Fibroblast of the aortic adventitia (primary cell): ENCODE measurements at places on chromosomes 4 and X.
A peak's percentile ranks its signal among the peaks of the same experiment; 100 is the strongest.

DNA sequence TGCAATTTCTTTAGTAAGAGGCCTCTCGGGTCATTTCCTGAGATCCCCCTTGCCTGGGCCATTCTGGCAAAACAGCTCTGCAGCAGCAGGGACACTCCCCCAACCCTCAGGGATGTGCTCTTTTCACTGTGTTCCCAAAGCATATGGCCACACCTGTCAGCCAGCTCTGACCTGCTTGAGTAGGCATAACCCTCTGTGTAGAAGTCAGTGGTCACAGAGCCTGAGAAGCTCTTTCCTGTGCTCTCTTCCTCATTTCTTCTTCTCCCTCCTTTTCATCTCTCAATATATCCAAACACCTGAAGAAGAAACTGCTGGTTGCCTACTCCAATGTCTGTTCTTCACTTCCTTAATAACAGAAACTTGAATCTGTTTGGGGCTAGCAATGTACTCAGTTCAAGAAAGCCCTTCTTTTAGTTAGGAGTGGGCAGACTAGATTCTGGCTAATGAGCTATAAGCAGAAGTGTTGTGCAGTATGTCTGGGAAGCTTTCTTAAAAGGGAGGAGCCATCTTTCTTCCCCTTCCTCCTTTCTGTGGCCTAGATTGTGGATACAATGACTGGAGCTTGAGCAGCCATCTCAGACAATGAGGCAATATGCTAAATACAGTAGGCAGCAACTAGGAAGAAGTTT is 73.3 kb downstream of the PRPS1 start:
- no peak for DNase-seq

DNA sequence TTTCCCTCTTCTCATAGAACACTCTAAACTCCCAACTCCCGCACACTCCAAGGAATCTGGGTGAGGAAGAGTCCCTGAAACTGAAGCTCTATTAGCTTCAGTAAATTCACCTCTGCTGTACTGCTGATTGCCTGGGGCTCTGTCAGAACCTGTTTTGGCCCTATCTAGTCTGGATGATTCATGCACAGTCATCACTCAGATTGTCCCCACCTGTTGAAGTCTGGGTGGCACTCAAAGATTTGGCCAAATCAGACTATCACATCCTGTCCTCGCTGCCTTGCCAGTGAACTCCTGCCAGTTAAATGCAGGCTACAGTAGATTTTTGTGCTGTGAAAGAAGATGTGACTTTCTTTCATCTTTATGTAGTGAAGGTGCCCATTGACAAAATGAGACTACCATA is 63.5 kb upstream of the EMCN start:
- peak; percentile 28 for DNase-seq

DNA sequence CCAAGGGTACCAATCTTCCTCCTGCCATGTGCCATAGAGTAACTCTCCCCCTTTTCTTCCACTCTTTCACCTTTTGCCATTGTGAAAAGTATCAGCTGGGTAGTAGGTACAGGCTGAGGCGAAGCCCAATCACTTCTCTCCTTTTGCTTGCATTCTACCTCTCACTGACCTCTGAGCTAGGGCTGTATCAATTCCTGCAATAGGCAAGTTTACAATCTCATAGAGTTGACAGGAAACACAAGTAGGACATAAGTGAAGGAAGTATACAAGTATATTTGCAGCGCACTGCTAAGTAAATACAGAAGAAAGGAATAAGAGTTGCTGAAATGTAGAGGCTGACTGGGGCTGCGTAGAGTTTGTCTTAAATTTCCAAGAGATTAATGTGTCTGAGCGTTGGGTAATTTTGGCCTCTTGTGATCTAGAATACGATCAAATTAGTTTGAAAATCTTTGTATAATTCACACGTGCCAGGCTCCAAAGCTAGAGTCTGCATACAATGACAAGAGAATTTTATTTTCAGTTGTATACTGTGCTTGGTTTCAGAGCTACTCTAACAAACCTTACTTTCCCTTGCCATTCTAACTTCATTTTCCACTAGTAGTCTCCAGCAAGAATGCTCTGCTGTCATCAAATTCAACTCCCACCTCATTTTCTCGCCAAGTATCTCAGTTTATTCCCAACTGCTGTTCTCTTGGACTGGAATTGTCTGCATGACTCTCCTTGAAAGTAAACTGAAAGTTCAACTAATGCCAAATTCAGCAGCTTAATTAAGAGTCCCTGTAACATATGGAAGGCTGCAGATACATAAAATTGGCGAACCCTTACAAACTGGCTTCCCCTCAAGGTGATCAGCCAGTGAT is 90.3 kb downstream of the ATP11C start:
- DNase-seq = no peak

GRCh38 chr4:128322311-128322710 is 34.7 kb upstream of the PGRMC2 start:
- DNase-seq = no peak

DNA sequence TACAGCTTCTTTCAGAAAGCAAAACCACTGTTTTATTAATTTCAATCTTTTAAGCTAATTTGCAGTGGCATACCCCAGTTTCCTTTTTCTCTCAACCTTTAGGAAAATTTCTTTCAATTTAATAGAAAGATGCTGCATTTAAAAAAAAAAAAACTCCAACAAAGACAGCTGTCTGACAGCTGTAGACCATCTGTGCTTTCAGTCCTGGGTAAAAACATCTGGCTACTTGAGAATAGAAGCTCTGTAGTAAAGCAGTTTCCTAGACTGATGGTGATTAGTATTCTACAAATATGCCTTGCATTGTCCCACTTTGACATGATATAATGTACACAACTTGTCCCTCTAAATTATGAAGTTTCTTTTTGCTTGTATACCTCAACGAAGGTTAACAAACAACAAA is 197.8 kb downstream of the EDA start:
- DNase-seq = no peak

- no peak for DNase-seq
Observed at GRCh38 chrX:56233682-56234081, 1.5 kb downstream of the KLF8 start.

- peak; percentile 86 for DNase-seq
Observed at GRCh38 chr4:85084371-85085094, 118.0 kb upstream of the WDFY3 start.

DNA sequence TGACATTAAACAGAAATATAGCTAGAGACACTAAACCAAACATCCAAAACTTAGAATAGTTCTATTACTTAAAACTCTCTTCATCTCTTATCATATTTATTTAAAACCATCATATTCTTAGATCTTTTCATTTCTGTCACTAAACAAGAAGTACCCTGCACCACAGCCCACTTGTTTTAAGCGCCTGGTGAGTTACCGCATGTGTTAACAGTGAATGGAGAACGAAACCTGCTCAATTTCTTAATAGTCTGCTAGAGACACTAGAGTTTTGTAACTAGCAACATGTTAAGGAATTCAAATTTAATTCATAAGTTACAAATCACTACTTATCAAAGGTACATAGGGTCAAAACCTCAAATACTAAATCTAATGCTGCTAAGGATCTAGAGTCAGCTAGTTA is 111.5 kb downstream of the FBXW7 start:
- no peak for DNase-seq

GRCh38 chr4:7207628-7208231 is 15.4 kb downstream of the SORCS2 start:
- DNase-seq = peak; percentile 69

GRCh38 chr4:127469542-127469941 is 163.2 kb upstream of the INTU start:
- no peak for DNase-seq

- no peak for DNase-seq
Observed at GRCh38 chr4:148164557-148164956, 277.7 kb downstream of the NR3C2 start.

DNA sequence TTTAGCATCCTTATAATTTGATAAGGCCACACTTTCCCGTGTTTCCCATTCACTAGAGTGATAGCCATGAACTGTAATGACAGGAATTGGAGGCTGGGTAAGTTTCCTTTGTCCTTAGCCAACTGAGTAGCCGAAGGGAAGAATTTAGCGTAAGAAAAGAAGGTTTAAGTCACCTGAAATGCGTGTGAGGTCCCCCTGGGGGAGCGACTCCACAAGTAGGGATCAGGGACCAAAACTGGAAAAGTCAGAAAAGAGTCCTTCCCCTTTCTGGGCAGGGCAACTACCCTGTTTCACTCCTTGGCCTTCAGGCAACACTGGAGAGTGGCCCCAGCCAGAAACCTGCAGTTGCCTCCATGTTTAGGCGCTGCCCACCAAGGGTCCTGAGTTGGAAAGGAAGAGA is 81.6 kb upstream of the MED14 start:
- DNase-seq = no peak

DNA sequence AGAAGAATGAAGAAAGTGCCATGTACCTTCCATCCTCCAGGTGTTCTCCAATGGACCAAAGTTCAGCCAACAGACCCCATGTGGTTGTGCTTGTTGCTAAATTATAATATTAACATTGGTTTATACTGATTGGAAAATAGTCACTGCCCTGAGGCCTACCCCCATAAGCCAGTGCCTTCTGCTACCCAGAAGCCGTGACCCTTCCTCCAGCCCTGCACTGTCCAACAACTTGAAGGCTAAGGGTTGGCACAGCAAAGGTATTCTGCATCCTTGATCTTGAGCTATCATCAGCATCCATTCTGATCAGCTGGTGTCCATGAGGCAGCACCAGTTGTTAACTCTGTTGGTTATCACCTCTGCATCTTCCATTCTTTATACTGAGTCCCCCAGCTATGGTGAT is 66.2 kb upstream of the BMPR1B start:
- no peak for DNase-seq

- peak; percentile 81 for DNase-seq
Observed at GRCh38 chr4:5710961-5711478, at the start of gene EVC. EVC (plus strand) TSS chr4:5711201; CDS start chr4:5711381, 180 bp downstream.

GRCh38 chr4:113349430-113349829 is 300.0 kb downstream of the ANK2 start:
- DNase-seq = no peak

- DNase-seq = no peak
Observed at GRCh38 chrX:115949900-115950822, 220.4 kb upstream of the AGTR2 start.

DNA sequence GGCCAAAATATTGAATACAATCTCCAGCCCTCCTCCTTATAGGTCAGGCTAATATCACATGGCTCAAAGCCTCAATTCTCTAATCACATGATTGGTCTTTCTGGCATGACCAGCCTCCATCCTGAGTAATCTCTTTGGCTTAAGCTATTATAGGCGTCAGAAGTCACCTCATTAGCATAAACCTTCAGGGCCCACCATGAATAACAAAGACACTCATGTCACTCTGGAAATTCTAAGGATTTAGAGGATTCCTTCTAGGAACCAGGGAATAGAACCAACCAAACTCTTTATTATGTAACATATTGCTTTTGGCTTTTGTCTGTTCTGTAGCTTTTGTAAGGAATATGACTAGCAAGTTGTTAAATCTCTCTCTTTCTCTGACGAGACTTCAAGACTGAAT is 109.2 kb upstream of the IGFBP7 start:
- DNase-seq = no peak

DNA sequence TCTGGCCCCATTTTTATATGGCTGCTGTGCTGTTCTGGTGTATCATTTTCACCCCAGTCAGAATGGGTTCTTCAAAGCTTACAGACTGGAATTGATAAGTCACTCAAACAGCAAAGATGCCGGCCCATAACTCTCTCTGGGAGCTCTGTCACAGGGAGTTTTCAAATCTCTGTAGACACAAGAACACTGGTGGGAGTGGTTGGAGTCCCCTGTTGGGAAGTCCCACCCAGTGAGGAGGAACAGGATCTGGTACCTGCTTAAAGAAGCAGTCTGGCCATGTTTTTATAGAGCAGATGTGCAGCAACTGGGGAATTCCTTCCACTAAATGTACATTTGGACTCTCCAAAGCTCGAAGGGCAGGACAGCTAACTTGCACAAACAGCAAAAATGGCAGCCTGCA is 69.3 kb upstream of the UGT2B7 start:
- no peak for DNase-seq

GRCh38 chr4:743463-744211 is 38.0 kb downstream of the PCGF3 start:
- DNase-seq = peak; percentile 14

GRCh38 chr4:13611283-13611842 is 16.2 kb downstream of the BOD1L1 start:
- peak; percentile 64 for DNase-seq

DNA sequence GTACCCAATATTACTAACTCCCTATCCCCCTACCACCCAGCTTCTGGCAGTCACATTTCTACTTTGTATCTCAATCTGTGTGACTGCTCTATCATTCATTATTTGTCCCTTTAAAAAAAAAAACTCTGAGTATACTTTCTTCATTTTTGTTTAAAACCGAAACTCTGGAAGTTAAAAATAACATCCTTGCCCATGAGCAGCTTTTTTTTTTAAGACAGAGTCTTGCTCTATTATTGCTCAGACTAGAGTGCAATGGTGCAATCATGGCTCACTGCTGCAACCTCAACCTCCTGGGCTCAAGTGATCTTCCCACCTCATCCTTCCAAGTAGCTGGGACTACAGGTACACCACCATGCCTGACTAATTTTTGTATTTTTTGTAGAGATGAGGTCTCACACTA is 15.8 kb downstream of the UBE2K start:
- peak; percentile 87 for DNase-seq

GRCh38 chr4:75235359-75235951 is 278.7 kb downstream of the RCHY1 start:
- DNase-seq = no peak

DNA sequence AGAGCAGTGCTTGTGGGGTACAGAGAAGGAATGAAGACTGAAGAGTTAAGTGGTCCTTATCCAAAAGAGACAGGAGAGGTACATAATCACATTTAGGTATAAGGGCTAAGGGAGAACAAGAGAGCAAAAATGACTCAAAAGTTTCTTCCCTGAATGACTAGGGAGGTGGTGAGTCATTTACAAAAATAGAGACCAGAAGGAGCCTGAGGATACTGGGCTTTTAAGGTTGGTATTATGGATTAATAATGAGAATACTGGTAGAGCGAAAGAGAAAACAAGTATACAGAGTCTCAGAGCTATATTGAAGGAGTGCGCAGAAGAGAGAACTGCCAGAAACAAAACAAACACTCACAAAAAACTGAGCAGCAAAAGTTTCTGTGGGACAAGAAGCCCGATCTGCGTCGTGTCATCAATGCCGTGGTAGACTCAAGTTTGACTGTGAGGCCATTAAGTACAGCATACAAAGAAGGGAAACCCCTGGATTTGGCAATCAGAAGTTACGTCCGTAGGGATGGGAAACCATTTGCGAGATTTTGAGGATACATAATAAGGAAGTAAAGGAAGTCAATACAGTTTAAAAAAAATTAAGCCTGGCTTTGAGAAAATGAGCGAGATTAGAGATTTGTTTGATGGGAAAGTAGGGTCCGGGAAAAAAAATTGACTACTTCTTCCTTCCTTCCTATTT is 129.1 kb upstream of the STIM2 start:
- DNase-seq = no peak

DNA sequence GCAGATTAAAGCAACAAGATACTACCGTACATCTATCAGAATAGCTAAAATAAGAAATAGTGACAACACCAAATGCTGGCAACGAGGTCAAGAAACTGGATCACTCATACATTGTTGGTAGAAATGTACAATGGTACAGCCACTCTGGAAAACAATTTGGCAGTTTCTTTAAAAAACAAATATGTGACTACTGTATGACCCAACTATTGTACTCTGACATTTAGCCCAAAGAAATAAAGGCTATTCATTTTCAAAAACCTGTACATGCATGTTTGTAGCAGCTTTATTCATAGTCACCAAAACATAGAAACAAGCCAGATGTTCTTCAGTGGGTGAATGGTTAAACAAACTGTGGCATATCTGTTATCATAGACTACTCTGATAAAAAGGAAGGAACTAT is 8.2 kb downstream of the CLCN3 start:
- no peak for DNase-seq
